Right ventricle myocardium superior (tissue), 1 donor: ENCODE measurements at places on chromosomes 1 and 21. TPM values are rescaled to one million over a fixed set of nuclear protein-coding genes. Genes with fewer than 3 reads are reported as not detected.

The PKNOX1 gene
- 6.7 TPM for total RNA-seq

DNA sequence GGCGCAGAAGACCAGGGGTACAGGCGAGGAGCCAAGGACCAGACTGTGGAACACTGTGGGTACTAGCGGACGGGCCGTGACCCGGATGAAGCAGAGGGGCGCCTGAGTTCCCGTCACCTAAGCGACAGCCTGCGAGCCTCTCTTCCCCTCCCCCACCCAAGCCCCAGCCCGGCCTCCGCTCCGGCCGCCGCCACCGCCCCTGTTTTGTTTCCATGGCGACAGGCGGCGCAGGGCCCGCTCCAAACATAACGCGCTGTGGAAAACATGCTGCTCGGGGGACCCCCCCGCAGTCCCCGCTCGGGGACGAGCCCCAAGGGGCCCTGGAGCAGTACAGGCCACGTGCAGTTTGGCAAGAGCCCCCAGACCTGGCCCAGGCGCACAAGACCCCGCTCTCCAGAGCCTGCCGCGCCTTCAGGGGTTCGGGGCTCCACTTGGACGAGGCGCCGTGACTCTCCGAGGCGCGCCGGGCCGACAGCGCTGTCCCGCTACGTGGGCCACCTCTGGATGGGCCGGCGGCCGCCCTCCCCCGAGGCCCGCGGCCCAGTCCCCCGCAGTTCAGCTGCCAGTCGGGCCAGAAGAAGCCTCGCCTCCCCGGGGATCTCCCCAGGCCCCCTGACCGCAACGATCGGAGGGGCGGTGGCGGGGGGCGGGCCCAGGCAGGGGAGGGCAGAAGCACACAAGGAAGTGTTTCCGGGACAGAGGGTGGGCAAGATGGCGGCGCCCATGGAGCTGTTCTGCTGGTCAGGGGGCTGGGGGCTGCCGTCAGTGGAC is at the start of gene MTX1:
Gene MTX1 (plus strand): TSS at position 155 of the 771 bp plus-strand sequence. CDS start 110 bp downstream, at position 265.
- peak; percentile 95 for DNase-seq

The NFYC gene
- 65.9 TPM for total RNA-seq

DNA sequence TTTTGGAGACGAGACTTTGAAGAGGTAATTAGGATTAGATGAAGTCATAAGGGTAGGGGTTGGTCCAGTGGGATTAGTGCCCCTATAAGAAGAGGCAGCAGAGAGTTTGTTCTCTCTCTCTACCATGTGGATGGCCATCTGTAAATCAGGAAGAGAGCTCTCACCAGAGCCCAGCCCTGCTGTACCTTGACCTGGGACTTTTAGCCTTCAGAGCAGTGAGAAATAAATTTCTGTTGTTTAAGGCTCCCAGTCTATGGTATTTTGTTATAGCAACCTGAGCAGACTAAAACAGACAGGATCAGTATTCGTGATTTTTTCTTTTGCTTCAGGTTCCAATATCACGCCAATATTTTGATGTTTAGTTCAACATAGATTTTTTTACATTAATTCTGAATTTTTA is 30.0 kb downstream of the TBX15 start:
- no peak for DNase-seq

DNA sequence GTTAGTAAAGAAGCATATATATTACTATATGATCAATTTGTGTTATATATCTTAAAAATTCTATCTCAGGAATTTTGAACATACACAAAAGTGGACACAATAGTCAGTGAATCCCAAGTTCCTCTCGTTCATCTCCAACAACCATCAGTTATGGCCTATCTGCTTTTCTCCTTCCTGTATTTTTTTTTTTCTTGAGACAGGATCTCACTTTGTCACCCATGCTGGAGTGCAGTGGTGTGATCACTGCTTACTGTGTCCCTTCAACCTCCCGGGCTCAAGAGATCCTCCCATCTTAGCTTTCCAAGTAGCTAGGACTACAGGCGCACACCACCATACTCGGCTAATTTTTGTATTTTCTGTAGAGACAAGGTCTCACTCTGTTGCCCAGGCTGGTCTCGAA is 9.4 kb downstream of the SPEN start:
- no peak for DNase-seq

GRCh38 chr1:75275631-75276030 is 141.4 kb downstream of the LHX8 start:
- no peak for DNase-seq

- no peak for DNase-seq
Observed at GRCh38 chr1:58943776-58944175, 159.9 kb upstream of the JUN start.

- DNase-seq = no peak
Observed at GRCh38 chr1:22875241-22875640, 97.4 kb downstream of the LACTBL1 start.

DNA sequence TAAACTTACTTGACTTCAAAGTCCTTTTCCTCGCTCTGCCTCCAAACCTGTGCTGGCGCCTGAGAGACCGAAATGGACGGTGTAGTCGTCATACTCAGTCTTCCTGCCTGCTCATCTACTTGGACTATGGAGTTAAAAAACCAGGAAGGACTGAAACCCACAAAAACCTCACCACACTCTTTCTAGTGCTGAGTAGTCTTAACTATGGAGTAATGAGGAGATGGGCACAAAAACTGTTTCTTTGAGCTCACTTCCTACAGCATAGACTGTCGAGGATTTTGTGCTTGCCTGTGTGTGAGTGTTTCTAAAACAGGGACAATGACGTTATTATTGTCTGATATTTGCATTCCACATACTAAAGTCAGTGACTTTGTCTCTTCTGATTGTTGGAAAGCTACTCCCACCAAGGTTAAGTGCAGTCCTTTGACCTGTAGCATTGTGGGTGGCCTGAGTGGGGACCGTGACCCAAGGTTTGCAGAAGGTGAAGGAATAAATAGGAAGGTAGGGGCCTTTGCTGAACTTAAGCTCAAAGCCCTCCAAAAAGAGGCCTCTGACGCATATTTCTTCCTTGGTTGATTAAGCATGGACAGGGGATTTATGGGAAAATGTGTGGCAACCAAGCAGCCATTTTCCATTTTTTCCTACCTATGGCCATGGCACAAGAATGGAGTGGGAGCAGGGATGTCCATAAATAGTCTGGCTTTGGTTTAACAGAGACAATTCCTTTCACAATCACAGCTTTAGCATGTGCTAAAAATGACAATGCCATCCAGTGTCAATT is 109.6 kb downstream of the ZBTB18 start:
- no peak for DNase-seq

DNA sequence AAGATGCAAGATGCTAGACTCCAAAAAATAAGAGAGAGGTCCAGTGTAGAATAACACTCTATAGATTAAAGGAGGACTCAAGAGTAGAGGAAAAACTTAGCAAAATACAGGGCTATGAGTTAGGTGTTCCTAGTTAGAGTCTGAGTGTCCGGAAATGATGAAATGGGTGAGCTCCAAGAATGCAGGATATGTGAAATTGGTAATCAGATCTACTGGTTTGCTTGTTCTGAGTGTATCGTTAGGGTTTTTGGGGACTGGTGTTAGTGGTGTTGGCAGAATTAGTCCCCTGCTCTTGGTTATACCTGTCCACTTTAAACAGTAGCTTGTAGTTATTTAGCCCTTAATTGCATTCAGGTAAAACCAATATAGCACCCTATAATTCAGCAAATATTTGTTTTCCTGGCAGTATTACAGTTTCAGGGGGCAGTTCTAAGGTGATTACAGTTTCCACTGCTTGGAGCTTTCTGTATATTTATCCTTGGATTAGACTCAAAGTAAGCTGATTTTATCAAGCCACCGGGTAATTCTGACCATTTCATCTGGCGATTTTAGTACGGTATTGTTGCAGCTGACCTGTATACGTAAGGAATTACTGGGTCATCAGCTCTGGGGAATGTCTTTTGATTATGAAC is 332.7 kb downstream of the CHRM3 start:
- no peak for DNase-seq

DNA sequence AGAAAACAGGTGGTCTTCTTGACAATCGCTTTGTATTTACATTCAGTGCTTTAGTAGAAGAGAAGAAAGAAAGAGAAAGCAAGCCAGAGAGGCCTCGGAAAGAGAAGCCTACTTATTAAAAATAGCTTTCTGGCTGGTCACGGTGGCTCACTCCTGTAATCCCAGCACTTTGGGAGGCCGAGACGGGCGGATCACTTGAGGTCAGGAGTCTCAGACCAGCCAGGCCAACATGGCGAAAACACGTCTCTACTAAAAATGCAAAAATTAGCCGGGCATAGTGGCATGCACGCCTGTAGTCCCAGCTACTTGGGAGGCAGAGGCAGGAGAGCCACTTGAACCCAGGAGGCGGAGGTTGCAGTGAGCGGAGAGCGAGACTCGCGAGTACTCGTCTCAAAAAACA is 1.8 kb upstream of the SLC19A2 start:
- DNase-seq = no peak

DNA sequence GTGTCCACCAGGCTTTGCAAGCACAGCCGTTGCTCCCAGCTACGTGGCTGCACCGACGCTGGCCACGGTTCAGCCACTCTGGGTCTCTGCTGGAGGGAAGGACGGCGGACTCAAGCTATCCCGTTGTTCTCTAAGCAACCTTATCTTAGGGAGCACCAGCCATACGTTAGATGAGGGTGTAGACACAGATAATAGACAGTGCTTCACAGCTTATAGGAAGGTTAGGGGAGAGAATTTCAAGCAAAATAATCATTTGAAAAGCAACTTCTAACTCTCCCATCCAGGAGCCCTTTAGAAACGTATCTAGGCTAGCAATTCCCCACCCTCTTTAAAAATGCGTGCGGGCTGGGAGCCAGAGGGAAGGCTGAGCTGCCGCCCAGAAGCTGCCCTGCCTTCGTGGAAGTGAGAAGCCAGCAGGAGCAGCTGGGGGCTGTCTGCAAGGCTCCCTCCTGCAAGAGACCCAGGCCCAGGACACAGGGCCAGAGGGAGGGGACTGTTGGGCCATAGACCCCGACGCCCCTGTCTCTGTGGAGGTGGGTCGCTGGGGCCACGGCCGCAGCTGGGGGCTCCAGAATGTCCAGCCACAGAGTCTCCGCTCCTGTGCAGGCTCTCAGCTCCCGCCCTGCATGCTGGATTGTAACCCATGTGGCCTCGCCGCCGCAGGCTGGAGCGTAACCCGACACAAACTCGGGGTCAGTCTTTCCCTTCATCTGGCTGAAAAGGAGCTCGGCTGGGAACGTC is 31.2 kb upstream of the COL6A2 start:
- DNase-seq = peak; percentile 70

GRCh38 chr1:225757927-225758656 is 19.5 kb upstream of the SRP9 start:
- DNase-seq = no peak

- no peak for DNase-seq
Observed at GRCh38 chr1:221439008-221439746, 302.7 kb downstream of the DUSP10 start.

DNA sequence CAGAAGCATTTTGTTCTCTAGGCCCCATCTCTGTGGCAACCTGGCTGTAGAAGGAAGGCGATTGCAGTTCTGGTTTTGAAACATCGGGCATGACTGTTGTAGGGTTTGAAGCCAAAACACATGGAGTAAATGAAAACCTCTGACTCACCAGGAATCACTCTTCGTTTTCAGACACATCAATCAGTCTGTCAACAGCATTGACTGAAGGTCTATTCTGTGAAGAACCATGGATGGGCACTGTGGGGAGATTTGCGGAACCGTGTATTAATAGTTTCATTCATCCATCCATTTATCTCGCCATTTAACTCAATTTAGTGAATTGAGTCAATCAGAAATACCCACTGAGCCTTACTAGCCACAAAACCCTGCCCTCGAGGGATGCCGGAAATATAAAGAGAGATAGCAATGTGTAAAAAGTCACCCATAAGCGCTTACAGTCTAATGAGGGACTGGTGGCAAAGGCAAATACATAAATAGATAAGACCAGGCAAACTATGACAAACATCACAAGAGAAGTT is 364.6 kb upstream of the PROX1 start:
- no peak for DNase-seq

- no peak for DNase-seq
Observed at GRCh38 chr21:46625759-46626158, 9.7 kb upstream of the PRMT2 start.
